Pulmonary artery endothelial cell (primary cell): ENCODE measurements at places on chromosomes 3 and 15.

DNA sequence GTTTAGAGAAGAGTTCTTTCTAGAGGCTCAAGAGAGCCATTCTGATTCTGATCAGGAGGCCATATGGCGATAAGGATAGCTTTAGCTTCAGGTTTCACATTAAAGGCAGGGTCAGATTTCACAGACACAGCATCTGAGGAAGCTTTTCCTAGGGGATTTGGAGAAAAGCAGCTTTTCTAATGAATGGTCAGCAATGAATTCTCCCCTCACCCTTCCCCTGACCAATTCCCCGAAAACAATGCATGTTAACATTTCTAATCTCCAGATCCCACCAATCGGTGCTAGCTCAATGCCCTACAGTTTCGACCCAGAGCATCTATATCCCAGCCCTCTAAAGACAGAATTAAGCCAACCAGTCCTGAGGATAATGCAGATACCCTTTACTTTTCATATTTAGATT is 9.8 kb downstream of the AGBL1 start:
- DNase-seq, result no peak

DNA sequence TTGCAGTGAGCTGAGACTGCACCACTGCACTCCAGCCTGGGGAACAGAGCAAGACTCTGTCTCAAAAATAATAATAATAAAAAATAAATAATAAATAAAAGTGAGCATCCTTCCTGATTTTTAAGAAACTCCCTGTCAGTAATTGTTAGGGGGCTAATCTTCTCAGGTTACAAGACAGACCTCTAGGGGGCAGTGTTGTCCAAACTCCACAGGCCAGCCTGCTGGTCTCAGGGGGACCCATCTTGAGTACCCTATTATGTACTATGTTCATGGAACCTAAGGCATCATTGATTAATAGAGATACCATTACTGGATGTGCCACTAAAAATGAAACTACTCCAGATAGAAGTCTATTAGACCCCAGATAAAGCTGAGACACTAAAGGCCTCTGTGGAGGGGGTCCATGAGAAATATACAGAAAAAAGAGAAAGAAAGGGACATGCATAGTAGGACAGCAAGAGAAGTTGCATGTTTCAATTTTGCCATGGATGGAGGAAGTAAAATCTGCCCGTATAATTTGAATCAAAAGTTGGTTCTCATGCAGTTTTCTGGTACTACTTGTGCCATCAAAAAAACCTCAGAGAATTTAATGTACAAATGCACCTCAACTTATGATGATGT is 85.5 kb upstream of the CDV3 start:
- DNase-seq, result no peak

GRCh38 chr15:34336231-34336990 is 1.2 kb downstream of the SLC12A6 start:
- DNase-seq, result no peak

DNA sequence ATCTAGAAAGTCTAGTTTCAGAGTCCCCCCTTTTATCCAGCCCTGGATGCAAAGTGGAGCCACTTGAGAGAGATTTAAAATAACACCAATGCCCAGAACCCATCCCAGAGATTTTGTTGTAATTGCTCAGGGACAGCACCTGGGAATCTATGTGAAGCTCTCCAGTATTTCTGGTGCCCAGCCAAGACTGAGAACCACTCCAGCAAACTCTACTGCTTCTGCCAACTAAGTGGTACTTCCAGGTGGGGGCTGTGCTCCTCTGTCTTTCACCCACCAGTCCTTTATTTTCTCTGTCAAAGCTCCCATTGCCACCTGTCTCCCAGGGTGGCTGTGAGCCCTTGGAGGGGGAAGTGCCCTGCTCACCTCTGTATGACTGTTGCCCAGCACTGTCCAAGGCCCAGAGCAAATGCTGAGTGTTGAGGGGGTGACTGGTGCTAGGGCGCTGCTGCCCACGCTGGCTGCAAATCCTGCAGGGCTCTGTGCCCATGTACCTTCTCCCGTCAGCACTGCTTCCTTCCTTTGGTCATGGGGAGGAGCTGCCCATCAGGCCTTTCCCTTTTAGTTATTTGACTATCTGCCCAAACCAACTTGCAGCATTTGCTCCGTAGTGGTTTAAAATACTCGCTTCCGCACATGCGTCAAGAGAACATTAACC is 9.4 kb downstream of the CLSTN2 start:
- no peak for DNase-seq

DNA sequence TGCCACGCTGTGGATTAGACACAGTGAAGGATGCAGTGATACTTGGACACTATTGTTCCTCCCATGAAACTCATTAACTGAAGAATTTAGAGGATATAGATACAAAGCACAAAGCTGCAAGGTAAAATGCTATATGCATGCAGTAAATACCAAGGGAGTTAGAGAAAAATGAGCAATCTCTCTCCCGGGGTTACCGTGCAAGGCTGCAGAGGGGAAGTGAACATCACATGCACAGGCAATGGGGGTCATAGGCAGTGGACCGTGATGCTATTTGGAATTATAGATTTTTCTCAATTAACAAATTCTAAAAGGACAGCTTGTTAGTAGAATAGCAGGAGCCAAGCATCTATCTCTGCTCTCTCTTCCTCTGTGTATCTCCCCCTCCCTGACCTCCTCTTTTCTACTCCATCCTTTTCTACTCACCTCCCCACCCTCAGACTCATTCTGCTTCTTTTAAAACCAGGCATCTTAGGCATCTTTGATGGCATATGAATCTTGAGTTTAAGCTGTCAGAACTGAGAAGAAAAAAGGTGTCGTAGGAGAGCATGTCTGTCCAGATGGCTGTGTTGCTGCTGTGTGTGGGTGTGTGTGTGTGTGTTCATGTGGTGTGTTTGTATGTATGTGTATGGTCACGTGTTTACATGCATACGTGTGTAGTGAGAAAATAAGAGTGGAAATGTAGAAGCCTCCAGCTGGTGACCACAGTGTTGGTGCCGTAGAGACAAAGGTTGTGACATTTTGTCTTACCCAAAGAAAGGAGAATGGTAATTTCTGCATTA is 339.0 kb downstream of the EPHB1 start:
- no peak for DNase-seq

GRCh38 chr3:38163117-38163840 is 2.1 kb upstream of the OXSR1 start:
- no peak for DNase-seq

GRCh38 chr3:149162007-149162406 is 32.6 kb downstream of the HPS3 start:
- no peak for DNase-seq

DNA sequence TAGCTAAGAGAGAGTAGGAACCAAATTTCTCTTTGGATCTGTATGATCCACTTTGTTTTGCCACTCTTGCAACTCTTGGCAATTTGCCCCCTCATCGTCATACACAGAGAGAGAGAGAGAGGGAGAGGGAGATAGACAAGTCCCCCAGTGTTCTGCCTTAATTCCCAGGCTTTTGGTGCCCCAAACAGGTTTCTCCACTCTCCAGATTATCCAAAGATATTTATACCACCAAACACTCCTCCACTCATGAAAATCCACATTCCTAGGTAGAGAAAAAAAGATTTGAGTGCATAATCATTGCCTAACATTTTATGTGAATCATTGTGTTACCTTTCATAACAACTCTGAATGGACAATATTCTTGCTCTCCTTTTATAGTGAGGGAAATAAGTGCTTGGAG is 15.3 kb downstream of the ACP3 start:
- no peak for DNase-seq

DNA sequence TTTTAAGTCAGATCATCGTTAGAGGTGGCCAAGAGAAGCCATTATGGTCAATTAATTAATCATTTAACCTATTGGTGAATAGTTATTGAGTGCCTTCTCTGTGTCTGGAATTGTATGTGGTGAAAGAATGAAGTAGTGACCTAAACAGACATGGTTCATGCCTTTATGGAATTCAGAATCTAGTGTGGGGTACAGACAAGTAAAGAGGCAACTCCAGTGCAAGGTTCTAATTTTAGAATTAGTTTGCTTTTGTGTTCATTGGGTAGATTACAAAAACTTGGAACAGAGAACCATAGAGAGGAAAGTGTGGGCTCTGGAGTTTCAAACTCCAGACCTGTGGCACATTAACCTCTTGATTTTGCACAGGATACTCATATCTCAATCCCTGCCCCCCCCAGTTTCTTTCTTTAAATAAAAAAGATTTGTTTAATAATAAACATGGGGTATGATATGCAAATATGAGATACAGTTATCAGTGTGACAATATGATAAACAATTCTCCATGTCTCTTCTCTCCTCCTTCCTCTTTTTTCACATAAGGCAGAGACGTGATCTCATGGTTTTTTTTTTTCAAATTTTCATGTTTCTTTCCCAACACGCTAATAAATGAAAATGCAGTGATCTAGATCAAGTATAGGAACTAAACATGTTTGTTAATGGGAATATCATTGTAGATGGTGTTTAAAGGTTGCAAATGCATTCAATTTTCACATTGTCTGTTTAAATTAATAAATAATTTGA is 117.9 kb downstream of the MITF start:
- DNase-seq, result no peak

DNA sequence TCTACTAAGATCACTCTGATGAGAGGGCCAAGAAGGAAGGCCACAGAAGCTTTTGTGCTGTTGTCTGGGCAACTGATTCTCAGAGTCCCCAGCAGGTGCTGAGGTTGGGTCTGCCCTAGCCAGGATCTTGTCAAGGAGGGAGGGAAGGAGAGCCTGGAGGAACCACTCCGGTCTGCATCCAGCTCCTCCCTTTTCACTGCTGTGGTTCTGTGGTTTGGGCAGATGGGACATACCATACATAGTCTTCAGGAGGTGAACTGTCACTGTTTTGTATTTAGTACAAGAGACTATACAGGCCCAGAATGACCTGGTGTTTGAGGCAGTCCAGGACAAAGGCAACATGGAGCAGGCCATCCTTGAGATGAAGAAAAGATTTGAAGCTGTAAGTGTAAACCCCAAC is 21.9 kb downstream of the C3orf62 start:
- no peak for DNase-seq

- no peak for DNase-seq
Measured at GRCh38 chr15:62163397-62164013, 1.6 kb downstream of the C2CD4B start.

DNA sequence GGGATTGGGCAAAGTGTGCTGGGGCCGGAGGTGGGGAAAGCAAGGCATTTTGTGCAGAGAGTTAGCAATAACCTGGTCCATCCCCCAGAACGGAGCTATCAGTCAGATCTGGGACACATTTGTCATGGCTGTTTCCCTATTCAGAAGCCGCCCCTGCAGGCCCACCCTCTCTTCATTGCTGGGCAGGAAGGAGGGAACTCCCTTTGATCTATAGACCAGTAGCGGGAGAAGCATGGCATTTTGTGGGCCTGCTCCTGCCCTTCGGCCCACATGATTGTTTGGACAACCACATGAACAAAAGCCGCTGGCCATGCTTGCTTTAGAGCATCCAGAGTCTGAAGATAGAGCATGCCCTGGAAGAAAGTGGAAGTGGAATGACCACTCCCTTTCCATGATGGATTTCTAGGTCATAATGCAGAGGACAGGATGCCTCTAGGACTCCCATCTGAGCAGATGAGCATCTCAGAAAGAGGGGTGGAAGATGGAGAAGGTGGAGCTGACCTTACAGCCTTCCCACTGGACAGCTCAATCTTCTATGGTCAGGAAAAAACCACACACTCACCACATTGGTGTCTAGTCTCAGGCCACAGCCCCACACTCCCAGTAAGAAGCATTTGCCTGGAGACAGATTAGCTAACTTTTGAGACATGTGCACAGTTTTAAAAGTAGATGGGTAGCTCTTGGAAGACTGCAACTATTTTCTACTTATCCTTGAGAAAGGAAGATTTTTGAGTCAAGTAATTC is 11.9 kb upstream of the LRTM1 start:
- no peak for DNase-seq

- DNase-seq, result no peak
Measured at GRCh38 chr15:92600856-92601255, 54.7 kb downstream of the FAM174B start.

- DNase-seq, result no peak
Measured at GRCh38 chr3:151550025-151550618, 89.3 kb upstream of the IGSF10 start.

DNA sequence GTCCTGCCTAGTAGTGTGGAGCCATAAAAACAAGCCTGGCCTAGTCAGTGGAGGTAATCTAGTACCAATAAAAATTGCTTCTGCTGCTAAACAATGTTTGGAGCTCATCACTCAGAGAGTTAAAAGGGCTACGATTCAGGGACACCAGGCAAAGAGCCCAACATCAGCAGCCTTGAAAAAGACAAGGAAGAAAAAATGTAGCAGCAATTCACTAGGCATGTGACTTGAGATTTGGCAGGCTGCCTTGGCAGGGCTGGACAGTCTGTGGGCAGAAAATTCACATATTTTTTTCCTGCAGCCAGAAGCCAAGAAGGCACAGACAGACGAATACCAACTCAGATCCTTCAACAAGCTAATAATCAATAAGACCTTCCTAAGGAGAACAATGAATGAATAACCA is 47.2 kb downstream of the IGSF11 start:
- DNase-seq, result no peak

- no peak for DNase-seq
Measured at GRCh38 chr3:185540695-185541094, 11.7 kb downstream of the LIPH start.

DNA sequence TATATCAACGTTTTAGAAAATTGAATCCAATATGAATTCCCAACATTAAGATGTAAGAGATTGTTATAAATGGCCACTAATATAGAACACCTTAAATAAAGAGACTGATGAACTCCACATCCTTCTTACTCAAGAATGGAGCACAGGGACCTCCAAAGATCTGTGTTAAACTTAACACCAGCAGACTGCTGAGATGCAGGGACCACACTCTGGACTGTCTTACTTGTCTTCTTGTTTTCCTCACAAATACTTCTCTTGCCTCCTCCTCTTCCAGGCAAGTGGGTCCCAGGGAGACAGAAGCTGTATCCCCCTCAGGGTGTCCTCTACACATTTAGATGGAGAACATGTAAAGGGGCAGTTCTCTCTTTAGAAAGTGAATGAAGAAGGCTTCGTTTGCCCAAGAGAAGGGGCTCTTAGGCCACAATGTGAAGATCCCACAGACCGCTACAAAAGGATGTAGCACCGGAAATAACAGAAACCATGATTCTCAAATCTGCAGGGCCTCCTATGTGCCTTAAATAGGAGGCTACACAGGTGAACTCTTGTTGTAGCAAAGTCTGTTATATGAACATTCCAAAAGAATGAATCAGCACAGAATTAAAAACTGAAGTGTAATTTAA is 52.2 kb downstream of the SATB1 start:
- no peak for DNase-seq

DNA sequence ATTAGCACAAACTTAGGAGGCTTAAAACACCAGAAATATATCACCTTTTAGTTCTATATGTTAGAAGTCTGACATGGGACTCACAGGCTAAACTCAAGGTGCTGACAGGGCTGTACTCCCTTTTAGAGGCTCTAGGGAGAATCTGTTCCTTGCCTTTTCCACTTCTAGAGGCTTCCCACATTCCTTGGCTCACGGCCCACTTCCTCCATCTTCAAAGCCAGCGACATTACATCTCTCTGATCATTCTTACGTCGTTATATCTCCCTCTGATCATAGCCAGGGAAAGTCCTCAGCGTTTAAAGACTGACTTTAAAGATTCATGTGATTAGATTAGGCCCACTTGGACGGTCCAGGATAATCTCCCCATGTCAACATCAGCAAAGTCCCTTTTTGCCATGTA is 166.3 kb downstream of the GREM1 start:
- DNase-seq, result no peak

GRCh38 chr3:81925385-81925784 is 163.9 kb upstream of the GBE1 start:
- DNase-seq, result no peak

- no peak for DNase-seq
Measured at GRCh38 chr3:134362221-134362620, 12.0 kb downstream of the AMOTL2 start.

- DNase-seq, result no peak
Measured at GRCh38 chr15:41148065-41148464, 32.0 kb upstream of the INO80 start.
